ENCODE measurements at places on chromosomes 5 and 9.
A peak's percentile ranks its signal among the peaks of the same experiment; 100 is the strongest.

DNA sequence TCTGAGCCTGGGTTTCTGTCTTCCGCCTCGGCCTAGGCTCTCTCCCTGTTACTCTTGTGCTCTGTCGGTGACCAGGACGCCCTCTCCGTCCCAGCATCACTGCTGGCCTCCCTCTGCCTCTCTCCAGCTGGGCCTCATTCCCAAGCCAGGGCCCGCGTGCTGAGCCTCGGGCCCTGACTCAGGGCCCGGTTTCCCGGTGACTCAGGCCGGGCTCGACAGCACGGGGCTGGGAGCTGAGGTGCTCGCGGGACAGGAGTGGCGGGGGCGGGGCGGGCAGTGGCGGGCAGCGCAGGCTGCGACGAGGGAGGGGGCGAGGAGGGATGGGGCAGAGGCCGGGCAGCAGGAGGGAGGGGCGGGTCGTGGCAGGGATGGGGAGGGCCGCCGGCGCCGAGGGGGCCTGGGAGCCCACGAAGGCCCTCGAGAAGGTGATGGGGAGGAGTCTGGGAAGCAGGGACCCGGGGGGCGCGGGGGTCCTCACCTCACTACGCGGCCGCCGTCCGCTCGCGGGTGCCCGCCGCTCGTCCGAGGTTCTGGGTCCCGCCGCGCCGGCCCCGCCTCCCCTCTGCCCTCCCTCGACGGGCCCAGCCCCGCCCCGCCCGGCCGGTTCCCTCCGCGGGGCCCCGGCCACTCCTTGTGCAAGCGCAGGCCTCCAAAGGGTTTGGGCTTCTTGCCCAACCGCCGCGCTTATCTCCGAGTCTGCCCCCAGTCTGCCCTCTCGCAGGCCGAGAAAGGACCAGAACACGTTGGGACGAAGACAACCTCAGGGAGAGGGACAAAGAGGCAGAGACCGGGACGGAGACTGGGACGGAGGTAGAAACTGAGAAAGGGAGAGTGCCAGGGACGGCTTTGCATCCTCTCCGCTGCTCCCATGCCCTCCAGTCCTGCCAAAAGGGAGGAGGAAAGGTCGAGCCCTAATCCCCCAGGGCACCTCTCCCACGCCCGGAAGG lies at the start of gene ARAP3:
Gene ARAP3 (minus strand): TSS at position 536 of the 947 bp plus-strand sequence. CDS start 1,744 bp downstream, outside the sequence.
- DNase-seq: peak; percentile 89

- no peak for DNase-seq
Observed at GRCh38 chr9:121637713-121638220, 13.7 kb upstream of the DAB2IP start.

DNA sequence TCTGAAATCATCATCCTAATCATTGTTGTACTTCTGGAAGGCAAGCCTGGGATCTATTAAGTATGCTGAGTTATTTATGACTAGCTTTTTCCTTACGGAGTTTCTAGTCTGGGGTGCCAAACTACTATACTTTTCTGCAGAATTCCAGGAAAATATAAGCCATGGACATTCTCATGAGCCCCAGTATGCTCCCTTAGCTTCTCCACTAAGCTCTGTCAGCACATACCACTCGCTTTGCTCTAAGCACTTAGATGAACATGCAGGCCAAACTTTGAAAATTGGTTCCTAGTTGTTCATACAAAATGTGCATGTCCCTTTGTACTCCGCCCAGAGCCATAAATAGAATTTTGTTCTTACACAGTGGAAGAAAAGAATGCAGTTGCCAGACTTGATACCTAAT lies 284.6 kb downstream of the ARRDC3 start:
- DNase-seq: no peak

GRCh38 chr9:120893611-120894307 lies 16.8 kb upstream of the PHF19 start:
- no peak for DNase-seq

DNA sequence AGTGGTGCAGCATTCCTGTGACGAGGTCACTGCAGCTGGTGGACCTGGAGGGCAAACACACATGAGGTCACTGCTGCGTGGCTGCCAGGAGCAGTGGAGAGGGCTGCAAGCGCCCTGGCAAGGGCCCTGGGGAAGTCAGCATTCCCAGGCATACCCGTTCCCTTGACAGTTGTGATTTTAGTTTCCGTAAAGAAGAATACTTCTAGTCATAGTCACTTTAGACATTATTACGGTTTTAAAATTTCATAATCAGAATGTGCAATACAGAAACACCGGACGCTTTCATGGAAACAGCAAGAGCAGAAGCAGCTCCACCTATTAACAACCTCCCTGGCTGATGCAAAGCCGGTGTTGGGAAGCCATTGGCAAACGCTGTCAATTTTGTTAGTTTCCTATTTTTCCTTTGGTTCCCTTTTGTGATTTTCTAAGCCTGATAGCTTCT lies 129.8 kb downstream of the GADD45G start:
- no peak for DNase-seq

DNA sequence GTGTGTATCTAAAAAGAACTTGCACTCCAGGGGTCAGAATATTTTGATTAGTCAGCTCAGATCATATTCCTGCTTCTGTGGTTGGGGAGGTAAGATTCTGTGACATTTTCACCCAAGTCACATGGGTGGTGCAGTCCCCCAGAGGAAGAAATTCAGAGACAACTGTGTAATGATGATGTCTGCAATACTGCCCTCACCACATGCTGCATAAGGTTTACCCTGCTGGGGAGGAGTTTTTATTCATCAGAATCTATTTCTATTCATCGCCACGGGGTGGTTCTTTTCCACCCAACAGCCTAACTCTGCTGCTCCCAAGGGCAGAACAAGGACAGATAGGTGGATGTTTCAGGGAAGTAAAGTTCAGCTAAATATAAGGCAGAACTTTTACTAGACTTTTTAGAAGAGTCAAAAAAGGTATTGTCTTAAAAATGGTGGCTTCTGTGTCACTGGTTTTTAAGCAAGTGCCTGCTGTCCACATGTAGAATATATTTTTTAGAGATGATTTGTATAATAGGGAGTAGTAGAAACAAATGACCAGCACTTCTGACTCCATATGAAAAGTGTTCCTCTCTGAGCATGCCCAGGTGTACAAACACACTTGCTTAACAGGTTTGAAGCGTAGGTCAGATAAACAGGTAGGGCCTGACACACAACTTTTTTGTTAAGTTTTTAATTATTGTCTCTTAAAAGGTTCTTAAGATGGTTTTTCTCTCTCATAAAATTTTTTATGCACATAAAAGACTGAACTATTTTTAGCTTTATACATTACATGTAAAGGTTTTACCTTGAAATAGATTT lies 352.7 kb downstream of the LRRC70 start:
- no peak for DNase-seq

- no peak for DNase-seq
Observed at GRCh38 chr5:112276991-112277390, 142.1 kb downstream of the EPB41L4A start.

DNA sequence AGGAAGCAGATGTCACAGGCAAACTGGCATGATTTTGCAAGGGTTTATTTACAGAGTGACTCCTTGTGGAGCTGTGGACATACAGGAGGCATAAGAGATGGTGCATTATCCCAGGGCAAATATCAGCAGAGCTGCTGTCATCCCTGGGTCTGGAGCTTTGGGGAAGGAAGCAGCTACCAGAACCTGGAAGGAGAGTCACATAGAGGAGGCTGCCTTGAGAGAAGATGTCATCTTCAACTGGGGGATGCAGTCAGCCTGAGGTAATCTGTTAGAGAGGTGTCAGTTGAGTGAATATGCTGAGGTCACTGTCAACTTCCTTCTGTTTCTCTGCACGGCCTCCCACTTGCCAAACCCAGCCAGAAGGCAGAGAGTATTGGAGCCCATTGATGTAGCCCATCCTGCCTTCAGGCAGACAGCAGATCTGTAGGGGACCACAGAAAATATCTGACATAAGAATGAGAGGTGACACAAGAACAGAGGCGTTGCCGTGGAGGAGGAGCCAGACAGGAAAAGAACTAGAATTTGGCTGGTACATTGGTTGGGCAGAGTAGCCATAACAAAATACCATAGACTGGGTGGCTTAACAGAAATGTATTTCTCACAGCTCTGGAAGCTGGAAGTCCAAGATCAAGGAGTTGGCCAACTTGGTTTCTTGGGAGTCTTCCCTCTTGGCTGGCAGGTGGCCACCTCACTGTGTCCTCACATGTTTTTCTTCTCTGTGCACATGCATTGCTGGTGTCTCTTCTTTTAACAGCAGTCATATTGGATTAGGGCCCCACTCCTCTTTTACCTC lies 102.8 kb downstream of the SNX18 start:
- no peak for DNase-seq

GRCh38 chr5:128674837-128675446 lies 136.9 kb upstream of the FBN2 start:
- DNase-seq: no peak

DNA sequence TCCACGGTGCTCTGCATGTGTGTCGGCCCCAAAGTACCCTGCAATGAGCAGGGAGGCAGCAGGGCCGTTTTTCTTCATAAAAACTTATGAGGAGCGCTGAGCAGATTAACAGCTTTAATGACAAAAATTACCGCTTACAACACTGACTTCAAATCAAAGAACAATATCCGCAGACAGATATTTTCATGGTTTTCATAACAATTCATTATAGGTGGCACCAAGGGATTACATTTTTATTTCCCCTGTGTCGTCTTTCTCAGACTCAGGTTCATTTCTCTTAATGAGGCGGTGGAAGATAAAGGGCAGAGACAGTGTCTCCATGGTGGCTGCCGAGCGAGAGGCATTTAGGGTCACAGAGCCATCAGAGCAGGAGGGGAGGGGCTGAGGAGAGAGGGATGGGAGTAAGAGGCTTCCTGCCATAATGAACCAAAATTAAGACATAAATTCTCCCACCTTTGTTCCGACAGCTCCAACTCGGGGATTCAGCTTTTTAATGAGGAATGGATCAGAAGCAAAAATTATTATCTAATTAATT lies 240.7 kb upstream of the CLINT1 start:
- no peak for DNase-seq

DNA sequence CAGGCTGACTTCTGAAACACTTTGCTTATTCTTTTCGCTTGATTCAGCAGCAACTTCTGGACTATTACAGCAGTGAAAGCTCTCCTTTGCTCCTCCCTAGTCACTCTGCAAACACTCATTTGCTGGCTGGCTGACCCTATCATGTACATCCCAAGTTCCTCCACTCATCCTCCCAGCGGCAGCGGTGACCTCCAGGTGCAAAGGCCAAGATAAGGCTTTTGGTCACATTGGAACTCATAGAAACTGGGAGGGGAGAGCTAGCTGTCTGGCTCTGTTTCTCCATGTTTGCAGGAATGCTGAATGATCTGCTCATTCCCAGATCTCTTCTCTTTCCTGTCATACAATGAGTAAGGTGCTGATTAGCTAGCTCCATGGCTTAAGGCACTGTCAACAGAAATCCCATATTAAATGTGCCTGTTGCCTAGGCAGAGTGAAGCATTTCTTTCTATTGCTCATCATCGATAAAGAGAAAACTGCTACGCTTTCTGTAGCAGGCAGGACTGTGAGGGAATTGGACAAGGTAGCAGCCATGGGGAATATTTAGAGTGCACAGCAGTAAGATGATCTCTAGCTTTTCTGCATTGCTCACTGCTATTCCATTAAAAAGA lies 250.5 kb upstream of the PDE4D start:
- no peak for DNase-seq
